ENCODE measurements at places on chromosomes 2 and 18. TPM values are rescaled to one million over a fixed set of nuclear protein-coding genes. Genes with fewer than 3 reads are reported as not detected.

Gene REG3G
- total RNA-seq, result not detected

Gene PJVK
- total RNA-seq, result 3.7 TPM

Gene SOCS6
- total RNA-seq, result 43.0 TPM

Gene MYOM1
- 0.92 TPM for total RNA-seq

Gene C2orf81
- 3.9 TPM for total RNA-seq
